ENCODE measurements at places on chromosomes 6 and 20.

- no peak for DNase-seq
Measured at GRCh38 chr6:169083508-169083874, 170.2 kb downstream of the THBS2 start.

- DNase-seq = peak; percentile 64
Measured at GRCh38 chr20:24994470-24995368, 2.2 kb upstream of the APMAP start.

DNA sequence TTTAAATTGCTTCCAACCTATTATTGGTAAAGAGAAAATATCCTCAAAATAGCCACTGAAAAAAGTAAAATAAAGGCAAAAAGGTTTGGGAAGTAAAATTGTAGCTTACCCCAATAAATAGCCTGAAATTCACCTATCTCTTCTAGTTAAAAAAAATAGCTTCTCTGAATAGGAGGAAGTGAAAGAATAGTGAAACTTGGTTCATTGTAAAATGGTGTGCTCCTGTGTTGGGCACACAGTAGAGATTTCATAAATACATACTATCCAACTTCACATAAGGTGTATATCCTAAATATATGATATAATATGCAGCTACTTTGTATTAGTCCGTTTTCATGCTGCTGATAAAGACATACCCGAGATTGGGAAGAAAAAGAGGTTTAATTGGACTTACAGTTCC is 45.3 kb downstream of the CDK19 start:
- no peak for DNase-seq

DNA sequence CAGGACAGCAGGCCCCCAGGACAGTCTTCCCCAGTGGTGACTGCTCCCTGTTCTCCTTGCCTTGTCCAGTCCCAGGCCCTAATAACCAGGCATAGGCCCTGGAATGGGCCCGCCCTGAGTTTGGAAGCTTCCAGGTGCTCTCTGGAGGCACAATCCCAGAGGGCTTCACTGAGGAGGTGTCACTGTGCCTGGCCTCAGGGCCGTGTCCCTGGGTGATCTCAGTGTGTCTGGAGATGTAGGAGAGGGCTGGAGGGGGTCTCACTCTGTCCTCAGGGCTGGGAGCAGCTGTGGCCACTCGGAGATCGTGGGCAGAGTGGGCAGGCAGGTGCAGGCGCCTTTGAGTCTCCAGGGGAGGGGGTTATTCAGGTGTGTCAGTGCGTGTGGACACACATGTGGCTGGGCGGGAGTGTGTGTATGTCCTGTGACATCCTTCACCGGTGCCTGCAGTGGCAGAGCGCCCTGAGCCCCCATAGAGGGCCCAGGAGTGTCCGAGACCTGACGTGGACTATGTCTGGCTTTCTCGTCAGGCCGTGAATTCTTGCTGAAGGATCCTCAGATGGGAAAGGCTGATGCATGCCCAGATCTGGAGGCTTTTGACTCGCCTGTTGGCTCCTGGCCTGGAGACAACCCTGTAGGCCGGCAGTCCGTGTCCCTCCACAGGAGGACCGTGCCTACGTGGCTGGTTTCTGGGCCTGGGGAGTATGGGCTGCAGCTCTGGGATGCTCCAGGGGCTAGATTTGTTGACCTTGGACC is 5.5 kb upstream of the NPBWR2 start:
- DNase-seq = no peak

- no peak for DNase-seq
Measured at GRCh38 chr6:2134554-2134953, 110.9 kb downstream of the GMDS start.

- DNase-seq = no peak
Measured at GRCh38 chr20:41694796-41695195, 76.6 kb upstream of the CHD6 start.

DNA sequence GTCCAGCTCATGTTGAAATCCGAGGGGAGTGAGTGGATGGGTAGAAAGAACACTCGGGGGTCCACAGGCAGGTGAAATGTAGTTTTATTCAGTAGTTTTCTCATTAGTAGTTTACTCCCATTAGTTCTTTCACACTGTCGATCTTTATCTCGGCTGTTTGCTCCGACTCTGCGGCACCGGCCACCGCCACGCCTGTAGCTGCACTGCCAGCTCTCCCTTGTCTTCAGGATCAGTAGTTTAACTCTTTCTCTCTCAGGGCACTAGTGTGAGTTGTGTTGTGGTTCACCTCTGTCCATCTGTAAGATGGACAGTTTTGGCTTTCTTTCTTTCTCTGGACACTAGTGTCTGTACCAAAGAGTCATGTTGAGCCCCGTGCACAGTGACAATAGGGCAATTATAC is 195.7 kb downstream of the LMBRD1 start:
- DNase-seq = no peak

DNA sequence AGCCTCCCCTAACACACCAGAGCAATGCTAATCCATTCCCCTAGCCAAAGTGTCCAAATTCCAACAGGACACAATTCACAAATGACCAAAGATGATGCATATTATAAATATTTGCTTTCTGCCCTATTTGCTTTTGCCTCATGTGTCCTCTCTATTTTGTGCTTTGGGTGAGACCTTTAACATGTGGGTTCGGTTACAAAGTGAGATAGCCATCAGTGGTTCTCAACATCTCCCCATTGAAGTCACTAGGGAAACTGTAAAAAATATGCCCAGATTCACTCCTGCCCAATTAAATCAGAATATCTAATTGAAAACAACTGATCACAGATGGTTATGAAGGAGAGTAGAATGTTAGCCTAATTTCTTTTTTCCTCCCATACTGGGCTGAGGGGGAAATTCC is 159.2 kb downstream of the MTFR2 start:
- no peak for DNase-seq

All from activated CD4-positive, CD25-positive, alpha-beta regulatory T cell (primary cell).